ENCODE measurements at places on chromosomes 6 and 20.

DNA sequence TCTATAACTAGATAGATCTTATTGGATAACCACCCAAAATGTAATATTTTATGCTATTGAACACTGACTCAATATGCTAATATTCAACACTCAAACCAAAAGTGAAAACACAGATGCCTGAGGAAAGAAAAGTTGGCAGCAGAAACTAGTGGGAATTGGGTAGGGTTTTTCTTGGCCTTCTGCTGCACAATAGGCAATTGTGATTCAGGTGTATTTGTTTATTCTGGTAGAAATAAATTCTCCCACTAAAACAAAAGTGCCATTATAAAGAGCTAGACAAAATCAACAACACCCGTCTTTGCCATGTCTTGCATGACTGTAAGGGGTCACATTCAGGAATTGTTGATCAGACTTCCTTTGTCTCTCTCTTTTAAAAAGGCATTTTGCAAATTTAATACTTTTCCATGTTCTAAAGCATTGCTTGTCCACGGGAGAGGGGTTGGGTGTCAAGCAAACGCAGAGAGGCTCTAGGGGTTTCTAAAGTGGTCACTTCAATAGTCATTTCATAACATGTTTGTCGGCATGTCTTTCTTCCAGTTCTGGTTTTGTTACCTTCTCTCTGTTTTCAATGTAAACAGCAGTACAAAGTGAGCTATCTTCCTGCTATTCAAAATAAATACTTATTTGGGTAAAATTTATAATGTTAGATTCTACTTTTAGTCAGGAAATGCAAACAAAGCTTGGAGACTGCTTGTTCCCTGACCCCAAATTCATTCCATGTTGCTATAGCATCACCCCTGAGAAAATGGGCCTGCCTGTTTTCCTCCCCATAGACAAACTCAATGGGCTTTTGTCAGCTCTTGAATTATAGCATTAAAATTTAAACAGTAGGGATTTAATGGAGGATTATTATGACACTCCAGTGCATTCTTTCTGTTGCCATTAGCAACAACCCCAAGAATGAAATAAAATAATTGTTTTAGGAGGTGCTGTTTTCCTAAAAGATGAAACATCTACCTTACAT is 217.0 kb upstream of the CCN2 start:
- DNase-seq: no peak

DNA sequence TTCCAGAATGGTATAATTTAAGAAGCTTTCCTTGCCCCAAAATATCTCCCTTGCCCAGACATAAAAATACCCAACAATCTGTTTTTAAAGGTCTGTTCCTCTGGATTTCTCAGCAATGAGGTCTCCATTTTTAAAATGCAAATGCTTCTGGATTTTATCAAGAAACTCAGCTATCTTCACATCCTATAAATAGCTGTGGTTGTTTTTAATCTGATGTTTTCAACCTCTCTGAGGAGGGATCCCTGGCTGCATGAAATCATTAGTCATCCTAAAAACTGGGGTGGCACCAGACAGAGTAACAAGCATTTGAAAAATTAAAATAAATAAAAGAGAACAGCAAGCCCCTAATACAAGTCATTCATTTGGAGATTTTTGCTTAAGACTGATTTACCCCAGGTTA is 168.5 kb upstream of the ID4 start:
- DNase-seq: no peak

DNA sequence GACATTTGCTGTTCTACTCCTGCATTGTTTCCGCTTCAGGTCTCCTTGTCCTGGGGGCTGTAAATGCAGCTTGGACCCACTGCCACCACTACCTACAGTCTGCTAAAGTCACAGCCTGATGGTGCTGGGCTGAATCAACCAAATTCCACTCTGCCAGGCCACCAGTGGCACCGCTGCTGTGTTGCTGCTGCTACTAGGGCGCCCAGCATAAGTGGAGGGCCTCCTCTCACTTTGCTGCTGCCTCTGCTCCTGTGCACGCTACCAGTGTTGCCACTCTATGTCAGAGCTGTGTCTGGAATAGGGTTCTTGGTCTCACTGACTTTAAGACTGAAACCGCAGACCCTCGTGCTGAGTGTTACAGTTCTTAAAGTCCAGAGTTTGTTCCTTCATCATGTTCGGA is 1.4 kb upstream of the SSR1 start:
- no peak for DNase-seq

- DNase-seq: no peak
These were observed 82.5 kb upstream of the PTPN1 start for GRCh38 chr20:50427719-50428083.

- no peak for DNase-seq
These were observed 35.2 kb upstream of the BLCAP start for GRCh38 chr20:37562695-37563480.

- no peak for DNase-seq
These were observed 33.9 kb downstream of the JAG1 start for GRCh38 chr20:10639737-10640556.

- no peak for DNase-seq
These were observed 1.6 kb upstream of the SOBP start for GRCh38 chr6:107488174-107488874.

DNA sequence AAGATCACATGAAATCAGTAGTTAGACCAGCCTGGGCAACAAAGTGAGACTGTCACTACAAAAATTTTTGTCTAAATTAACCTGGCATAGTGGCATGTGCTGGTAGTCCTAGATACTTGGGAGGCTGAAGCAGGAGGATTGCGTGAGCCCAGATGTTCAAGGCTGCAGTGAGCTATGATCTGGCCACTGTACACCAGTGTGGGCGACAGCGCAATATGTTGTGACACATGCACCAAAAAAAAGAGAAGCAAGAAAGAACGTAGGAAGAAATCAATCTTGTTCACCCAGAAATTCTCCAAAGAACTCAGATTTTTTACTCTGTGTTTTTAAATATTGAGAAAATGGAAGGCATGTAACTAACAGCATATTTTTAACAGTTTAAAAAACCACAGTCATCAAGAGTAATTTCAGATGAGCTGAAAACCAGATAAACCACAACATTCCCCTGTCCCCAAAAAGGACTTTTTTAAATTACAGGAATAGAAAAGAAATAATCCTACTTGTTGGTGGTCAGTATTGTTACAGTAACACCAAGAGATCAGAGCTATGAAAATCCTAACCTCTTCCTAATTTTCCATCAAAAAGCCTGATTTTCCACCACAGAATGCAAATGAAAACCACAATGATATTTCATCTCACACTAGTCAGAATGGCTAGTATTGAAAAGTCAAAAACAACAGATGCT is 240.2 kb downstream of the KHDC1L start:
- DNase-seq: no peak

GRCh38 chr6:37399795-37400490 is 33.1 kb upstream of the CMTR1 start:
- no peak for DNase-seq

GRCh38 chr20:45098103-45098773 is 2.7 kb downstream of the KCNS1 start:
- DNase-seq: no peak

DNA sequence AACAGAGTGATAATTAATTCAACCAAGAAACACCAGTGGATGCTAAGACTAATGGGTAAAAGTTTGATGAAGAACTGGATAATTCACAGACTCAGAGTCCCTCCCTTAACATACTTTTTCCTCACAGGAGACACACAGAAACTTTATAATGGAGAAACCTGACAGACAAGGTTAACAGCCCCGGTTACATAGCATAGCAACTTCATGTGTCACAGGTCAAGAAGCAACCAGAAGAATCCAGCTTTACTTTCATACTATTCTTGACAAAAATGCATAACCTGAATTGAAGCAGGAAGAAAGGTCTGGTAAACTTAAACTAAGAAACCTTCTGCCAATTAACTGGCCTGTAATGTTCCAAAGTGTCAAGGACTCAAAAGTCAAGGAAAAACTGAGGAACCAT is 375.9 kb downstream of the RNF144B start:
- DNase-seq: no peak

DNA sequence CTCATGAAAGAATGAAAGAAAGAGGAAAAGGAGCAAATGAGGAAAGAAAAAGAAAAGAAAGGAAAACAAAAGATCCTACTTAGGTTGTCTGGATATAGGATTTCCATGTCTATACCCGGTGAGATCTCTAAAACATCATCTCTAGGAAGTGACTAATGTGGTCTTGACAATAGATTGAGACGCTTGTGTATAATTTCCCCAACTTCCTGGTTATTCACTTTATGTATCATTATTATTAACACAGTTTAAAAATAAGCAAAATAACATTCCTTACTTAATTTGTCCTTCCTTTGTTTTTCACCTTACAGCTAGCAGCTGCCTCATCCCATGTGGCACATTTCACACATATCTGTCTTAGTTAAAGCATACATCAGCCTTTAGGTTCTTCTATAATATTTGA is 27.0 kb downstream of the LAMA4 start:
- no peak for DNase-seq

GRCh38 chr20:64138276-64138815 is 25.9 kb upstream of the MYT1 start:
- DNase-seq: no peak

GRCh38 chr20:37919389-37920040 is 16.6 kb downstream of the VSTM2L start:
- no peak for DNase-seq

DNA sequence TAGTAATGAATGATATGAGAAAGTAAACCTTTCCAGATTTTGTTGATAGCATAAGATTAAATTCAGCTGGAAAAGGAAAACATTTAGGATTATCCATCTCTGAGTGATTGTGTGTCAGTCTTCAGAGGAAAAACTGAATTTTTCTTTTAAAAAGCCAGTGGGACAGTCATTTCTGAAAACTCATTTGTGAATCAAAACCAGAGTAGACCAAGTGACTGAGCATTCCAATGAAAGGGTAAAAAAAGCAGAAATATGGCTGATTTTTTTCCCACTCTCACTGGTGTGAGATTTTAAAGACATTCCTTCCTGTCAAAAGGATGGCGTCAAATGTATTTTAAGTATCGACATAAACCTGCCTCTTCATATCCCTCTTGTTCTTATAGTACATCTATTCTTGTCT is 214.0 kb downstream of the GMPR start:
- DNase-seq: no peak

- DNase-seq: no peak
These were observed 135.6 kb upstream of the HDGFL1 start for GRCh38 chr6:22433745-22434144.

DNA sequence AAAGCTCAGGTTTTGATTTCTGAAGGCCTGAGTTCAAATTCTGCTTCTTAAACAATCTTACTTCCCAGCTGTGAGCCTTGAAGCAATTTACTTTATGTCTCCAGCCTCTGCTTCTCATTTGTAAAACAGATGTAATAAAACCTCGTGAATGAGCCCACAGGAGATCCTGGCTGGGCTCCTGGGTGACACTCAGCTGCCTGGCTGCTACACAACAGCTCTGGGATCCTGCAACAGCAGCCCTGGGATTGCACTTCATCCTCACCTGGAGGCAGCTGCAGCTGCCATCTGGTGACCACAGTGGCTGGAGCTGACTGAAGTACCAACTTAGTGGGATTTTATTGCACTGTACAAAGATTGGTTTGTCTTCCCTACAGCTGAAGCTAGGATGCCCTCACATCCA is 98.6 kb downstream of the NDUFAF5 start:
- no peak for DNase-seq

DNA sequence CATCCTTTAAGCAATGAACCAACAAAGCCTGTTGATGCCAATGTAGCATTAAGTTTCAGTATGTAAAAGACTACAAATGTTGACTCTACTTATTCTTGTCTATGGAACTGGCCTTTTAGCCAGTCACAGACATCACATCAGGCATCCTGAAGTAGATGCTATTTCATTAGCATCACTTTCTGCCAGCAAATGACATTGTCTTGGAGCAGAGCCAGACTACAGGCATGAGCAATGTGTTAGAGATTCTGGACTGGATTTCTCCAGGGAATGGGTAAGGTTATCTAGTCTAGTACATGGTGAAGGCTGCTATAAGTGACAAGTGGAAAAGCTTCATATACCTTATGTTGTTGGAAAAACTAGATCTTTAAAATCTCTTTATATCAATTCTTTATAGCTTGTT is 142.9 kb downstream of the ADGRB3 start:
- no peak for DNase-seq

GRCh38 chr20:63360850-63361518 is at the start of gene CHRNA4:
Gene CHRNA4, minus strand, starts transcription at chr20:63361349. Its CDS starts 184 bp downstream, at chr20:63361165.
- no peak for DNase-seq

DNA sequence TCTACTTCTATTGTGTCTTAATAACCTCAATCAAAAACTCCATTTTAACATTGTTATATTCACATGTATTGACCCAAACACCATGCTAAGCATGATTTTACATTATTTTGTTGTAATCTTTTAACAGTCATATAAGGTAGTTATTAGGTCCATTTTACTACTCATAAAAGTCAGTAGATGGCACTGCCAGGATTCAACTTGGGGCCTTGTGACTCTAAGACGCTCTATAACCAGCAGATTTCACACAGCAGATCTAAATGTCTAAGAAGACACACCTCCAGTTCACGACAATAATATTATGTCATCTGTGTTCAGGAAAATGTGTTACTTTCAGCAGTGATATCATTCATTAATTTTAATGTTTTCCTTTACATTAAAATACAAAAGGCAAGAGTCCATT is 88.0 kb downstream of the FRK start:
- no peak for DNase-seq

GRCh38 chr6:33417128-33417902 is 592 bp downstream of the CUTA start:
- DNase-seq: no peak

DNA sequence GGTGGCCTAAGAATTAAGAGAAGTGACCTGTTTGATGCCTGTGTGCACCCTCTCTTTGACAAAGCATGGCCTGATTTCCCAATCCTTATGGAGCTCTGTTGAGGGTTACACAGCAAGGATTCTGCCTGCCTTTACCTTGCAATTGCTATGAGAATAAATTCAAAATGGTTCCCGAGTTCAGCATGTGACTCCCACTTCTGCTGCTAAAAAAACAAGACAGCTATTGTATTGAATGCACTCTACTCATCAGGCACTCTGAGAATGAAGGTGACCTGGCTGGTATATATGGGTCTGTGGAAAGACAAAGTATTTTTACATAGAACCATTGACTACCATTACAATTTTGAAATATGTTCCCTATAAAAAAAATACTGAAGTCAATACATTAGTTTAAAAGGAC is 190.3 kb downstream of the ATXN1 start:
- no peak for DNase-seq

- no peak for DNase-seq
These were observed 16.5 kb downstream of the TNFAIP3 start for GRCh38 chr6:137883400-137884148.

Data from CD4-positive, alpha-beta T cell treated with Interleukin-6 at 100 ng/mL for 8 hours (primary cell).